RKO (cell line): ENCODE measurements at places on chromosomes 11 and 22.

- DNase-seq = no peak
These were observed 73.3 kb downstream of the GLYATL1 start for GRCh38 chr11:59012398-59013265.

DNA sequence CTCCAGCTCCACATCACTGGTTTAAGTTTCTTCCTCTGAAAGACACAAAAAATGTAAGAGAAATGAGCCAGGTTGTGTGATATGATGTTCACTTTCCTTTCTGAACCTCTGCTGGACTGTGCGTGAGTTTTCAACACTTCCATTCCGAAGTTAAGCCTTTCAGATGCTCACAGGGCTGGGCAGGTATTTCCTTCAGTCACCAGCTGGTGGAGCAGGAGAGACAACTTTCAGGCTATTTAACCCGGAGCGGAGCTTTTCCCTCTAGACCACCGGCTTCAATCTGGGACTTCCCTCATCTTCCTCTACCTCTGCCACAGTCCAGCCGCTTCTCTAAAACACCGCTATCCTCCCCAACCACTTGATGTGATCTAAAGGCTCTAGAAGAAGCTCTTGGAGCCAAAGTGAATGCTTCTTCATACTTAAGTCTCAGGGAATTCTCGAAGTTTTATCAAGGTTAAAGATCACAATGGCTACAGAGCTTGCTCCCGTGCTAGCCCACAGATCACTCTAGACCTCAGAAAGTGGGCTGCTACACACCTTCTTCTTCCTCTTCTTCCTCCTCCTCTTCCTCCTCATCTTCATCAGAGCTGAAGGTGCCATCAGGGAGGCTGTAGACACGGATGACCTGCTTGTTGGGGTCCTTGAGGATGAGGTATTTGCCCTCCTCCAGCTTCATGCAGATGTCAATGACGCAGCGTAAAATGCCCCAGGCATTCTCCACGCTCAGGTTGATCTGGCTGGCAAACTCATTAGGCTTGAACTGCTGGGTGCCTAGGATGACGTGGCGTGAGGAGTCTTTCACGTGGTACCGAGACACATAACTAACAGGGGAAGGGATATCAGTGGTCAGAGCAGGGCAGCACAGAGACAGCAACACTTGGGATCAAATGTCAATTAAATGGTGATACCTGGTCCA lies 4.4 kb upstream of the FOXRED2 start:
- peak; percentile 52 for DNase-seq

DNA sequence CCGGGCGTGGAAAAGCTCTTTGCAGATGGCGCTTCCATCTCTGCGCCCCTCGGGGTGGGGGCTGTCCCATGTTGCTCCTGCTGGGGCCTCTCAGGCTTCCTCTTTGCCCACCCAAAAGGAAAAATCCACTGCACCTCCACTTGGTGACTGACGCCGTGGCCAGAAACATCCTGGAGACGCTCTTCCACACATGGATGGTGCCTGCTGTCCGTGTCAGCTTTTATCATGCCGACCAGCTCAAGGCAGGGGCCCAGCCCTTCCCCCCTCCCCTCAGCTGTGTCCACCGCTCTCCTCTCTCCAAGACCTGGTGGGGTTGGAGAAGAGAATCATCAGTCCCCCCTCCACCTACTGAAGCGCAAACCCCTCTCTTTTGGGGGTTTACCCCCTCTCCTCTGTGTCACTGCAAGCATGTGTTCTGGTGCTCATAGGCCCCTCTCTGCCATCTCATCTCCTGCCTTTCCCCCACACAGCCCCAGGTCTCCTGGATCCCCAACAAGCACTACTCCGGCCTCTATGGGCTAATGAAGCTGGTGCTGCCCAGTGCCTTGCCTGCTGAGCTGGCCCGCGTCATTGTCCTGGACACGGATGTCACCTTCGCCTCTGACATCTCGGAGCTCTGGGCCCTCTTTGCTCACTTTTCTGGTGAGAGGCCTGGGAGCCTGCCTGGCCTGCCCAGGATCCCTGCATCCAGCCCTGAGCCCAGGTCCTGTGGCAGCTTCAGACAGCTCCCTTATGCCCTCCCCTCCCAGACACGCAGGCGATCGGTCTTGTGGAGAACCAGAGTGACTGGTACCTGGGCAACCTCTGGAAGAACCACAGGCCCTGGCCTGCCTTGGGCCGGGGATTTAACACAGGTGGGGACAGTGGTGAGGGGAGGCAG lies 1.8 kb downstream of the LARGE2 start:
- no peak for DNase-seq

DNA sequence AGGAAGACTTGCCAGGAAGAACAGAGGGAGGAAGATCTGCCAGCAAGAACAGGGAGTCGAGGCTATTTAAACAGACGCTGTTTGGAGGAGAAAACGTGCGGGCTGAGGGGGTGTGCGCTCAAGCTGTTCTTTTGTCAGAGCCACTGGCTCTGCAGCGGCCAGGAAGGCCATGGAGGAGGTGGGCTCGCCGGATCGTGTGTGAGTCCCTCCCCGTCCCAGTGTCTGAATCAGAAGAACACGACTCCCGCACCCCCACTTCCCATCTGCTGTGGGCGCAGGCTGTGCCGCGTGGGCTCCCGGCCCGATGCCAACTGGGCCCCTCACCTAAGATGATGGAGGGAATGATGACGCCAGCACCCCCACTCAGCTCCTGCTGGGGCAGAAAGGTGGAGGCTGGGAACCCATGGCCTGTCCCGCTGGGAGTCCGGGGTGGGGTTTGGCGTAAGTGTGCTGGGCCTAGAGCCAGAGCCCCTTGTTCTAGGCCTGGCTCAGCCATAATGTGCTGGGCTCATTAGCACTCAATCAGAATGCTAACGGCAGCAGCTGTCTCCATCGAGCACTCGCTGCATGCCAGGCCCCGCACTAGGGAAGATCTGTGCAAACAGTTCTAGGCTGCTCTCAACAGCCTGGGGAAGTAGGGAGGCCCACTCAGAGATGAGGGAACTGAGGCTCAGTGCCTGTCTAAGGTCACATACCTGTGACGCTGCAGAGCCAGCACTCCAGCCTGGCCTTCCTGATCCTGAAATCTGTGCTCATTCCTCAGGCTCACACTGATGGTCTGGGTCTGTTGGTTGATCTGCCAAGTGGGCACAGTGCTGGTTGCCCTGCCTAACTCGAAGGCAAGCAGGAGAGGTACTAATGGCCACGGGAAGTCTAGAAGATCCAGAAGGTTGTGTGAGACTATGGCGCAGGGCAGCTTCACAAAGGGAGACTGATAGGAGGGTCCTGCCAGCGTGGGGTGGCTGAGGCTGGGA lies 11.5 kb downstream of the NPTXR start:
- no peak for DNase-seq

GRCh38 chr11:85316967-85317366 lies 310.2 kb downstream of the DLG2 start:
- no peak for DNase-seq

DNA sequence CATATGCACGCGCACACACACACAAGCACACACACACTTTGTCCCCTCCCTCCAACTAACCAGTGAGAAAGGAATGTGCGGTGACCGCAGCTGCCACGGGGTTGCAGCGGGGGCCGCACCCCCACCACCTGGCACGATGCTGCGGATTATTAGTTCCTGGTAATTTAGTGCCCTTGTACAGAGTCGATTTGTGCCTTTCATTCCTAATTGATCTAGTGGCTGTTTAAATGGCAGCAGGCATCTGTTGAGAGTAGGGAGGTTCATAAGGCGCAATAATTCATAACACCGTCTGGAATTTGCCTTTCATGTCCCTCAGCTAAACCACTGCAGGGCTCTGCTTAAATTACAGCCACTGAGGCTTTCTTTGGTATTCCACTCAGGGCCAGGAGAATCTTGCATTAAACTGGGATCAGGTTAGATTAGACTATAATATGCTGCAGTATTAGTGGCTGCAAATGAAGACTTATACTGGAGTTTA lies 113.7 kb downstream of the FEZ1 start:
- no peak for DNase-seq

DNA sequence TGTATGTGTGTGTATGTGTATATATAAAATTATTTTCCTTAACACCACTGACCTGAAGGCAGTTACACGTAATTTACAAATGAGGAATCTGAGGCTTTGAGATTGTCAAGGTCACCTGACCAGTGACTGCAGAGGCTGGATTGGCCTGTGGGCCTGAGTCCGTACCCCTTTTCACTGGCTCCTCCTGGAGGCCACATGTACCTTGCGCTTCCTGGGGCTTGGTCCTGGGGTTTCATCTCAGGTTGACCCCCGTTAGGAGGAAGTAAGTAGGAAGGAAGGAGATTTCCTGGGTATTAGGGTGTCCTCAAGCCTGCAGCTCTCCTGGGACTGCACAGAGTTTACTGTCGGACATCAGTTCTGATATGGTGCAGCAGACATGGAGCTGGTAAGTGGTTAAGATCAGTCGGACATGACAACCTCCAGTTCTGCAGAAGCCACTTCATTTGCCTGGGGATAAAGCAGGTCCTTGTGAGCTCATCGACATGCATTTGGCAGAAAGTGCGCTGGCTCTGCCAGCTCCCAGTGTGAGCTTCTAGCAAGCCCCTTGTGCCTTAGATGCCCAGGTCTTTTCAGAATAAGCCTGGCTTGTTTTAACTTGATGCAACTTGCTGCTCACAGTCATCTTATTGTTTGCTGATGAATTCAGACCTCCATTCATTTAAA lies 36.6 kb downstream of the ST3GAL4 start:
- no peak for DNase-seq

- DNase-seq = no peak
These were observed 14.0 kb downstream of the KIAA0930 start for GRCh38 chr22:45226503-45227186.

- DNase-seq = no peak
These were observed 8.1 kb downstream of the C11orf91 start for GRCh38 chr11:33692541-33692940.

DNA sequence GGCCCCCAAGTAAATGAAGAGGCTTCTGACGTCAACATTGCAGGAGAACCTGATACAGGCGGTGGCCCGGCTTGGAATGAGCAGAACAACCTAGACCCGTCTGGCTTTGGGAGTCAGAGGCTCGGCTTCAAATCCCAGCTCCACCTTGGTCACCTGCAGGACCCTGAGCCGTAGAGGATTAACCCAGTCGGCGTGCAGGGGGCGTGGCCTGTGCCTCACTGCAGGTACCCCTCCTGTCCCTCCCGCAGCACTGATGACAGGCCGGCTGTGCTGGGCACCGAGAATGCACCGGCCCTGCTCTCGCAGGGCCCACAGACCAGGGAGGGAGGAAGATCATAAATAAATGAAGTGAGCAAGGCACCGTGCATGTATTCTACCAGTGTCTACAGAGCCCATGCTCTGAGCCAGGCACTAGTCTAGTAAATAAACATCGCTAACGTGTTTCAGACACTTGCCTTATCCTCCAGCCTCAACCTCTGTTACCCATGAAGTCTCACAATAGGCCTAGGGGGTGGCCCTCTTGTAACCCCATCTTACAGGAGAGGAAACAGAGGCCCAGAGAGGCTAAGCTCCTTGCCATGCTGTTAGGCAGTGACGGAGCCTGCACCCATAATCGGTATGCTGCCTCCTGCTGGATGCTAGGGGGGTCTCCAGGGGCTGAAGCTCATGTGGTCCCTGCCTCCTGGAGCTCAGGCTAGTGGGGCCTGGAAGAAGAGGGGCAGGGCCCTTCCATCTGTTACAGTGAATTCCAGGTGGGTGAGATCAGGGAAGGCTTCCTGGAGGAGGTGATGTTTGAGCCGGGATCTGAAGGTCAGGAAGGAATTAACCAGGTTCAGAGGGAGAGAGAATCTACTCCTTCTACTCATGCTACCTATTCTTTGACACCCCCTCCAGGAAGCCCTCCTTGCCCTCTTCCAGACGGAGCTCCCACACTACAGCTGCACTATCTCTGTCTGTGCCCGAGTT lies 53.4 kb downstream of the RTL6 start:
- no peak for DNase-seq

GRCh38 chr11:13680501-13681264 lies 12.2 kb downstream of the FAR1 start:
- DNase-seq = no peak

DNA sequence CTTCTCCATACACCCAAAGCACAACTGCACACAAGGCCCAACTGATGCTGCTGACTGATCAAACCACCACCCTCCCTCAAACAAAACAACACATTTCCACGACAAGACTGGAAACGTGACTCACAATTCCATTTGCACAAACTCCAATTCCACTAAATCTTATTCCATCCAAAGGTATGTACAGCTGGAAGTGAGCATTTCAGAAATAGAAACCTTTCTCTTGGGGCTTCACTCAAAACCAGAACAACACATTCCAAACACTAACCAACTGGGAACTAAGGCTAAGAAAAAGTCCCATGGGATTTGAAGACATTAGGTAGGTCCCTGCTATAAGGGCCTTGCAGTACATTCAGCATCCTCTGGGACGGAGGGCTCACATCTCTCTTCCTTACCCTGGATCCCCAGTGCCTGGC lies 19.6 kb downstream of the MORC2 start:
- DNase-seq = no peak

DNA sequence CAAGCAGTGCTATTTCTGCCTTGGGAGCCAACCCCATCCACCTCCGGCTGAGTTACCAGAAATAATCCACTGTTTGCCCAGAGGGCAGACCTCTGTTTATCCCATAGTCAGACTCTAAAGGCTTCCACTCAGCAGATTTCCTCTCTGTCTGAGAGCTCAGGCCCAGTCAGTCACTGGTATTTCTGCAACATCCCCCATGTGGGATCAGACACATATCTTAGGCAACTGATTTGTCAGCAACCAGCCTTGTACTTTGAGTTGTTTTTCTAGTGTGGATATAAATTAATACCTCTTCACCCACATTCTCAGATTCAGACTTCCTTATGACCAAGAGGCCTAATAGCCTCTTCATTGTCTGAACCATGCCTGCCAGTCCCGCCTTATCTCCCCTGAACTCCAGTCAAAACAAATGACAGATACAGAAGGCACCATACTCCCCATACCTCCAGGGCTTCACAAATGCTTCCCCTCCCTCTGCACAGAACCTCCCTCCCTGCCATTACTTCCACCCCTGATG lies 193.6 kb downstream of the FAM76B start:
- no peak for DNase-seq

DNA sequence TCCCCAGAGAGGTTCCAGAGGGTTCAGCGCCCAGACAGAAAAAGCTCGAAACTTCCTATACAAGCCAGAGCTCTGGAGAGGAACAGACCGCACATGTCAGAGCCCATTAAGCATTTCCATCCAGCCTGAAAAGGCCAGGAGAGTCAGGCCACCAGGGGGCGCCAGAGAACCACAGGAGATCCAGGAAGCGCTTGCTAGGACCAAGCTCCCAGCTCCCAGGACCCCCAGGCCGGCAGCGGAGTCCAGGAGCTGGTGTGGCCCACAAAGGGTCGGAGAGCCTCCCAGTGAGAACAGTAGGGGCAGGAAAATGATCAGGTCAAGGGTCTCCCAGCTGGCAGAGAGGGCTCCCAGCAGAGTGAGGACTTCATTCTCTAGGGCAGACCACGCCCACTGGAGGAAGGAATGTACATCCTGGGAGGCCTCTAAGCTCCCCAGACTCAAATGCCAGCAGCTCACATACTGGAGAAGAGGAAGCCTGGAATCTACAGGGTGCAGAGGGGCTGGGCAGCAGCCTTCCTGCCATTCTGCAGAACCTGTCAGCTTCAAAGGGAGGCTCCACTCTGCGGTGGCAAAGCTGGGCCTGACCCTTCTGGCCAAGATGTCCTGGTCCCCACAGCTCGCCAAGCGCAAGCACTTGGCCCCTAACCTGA lies 2.1 kb upstream of the MEI1 start:
- DNase-seq = peak; percentile 85
